ENCODE measurements at places on chromosomes 6 and 20.
A peak's percentile ranks its signal among the peaks of the same experiment; 100 is the strongest.

GRCh38 chr20:41717483-41717882, 99.3 kb upstream of the CHD6 start:
- DNase-seq = no peak

- no peak for DNase-seq
Observed at GRCh38 chr6:56714982-56715456, 72.3 kb upstream of the DST start.

- no peak for DNase-seq
Observed at GRCh38 chr6:122859676-122860075, 70.6 kb downstream of the SMPDL3A start.

GRCh38 chr20:34567892-34568865, 9.7 kb downstream of the MAP1LC3A start:
- DNase-seq = no peak

GRCh38 chr6:35955071-35955470, 34.2 kb upstream of the SRPK1 start:
- no peak for DNase-seq

DNA sequence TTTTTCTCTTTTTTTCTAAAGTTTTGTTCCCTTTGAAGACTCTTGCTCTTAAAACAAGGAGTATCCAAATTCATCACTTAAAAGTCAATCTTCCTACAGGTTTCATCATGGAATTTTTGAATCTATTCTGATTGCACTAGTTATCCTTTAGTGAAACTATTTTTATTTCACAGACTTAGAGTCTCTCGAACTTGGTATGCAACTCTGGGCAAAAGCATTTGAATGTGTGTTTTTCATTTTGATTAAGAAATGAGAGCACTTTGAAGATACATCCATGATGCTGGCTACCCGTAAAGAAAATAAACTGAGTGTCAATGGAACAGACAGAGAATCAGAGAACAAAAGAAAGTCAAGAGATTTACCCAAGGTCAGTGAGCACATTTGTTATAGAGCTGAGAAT, 586.5 kb downstream of the EPM2A start:
- no peak for DNase-seq

- DNase-seq = no peak
Observed at GRCh38 chr6:43914272-43915147, 144.5 kb downstream of the VEGFA start.

GRCh38 chr6:134882426-134883038, 67.4 kb downstream of the ALDH8A1 start:
- DNase-seq = peak; percentile 20

- DNase-seq = no peak
Observed at GRCh38 chr6:70040766-70041165, 174.4 kb downstream of the COL19A1 start.

DNA sequence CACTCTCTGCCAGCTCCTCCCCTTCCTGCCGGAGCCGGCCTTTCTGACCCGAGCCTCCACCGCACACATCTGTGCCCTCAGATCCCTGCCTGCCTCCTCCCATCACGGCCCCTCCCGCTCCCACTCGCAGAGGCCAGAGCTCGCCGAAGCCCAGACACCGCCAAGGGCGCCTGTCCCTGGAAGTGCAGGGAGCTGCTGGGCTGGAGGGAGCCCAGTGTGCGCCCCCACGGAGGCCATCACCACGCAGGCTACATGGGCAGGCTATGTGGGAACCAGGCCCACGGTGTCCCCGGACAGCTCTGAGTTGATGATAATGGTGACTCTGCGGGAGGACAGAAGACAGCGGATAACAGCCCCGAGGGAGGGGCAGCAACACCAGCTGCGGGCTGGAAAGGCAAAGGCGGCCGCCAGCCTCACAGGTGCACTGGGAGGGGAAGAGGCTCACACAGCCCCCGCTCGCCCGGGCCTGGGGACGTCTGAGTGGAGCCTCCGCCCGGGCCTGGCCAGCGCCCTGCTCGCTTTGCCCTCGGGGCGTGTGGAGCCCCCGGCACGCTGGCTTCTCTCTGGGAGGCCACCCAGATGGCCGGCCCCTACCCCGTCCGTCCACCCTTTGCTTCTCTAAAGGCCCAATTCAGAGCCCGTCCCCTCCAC, 154.9 kb downstream of the DLL1 start:
- no peak for DNase-seq

DNA sequence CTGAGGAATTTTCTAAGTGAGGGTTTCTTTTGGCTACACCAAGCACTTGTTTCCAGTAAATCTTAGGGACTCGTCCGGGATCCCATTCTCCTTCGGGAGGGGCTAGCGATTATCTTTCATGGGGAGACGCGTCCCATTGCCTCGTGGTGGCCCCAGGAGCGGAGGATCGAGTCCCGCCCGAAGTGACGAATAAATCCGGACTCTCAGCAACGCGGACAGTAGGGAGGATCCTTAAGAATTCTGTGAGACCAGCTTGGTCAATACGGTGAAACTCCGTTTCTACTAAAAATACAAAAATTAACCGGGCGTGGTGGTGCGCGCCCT, 69.1 kb upstream of the PRSS16 start:
- no peak for DNase-seq

- peak; percentile 45 for DNase-seq
Observed at GRCh38 chr20:38692436-38693411, 31.6 kb upstream of the SLC32A1 start.

DNA sequence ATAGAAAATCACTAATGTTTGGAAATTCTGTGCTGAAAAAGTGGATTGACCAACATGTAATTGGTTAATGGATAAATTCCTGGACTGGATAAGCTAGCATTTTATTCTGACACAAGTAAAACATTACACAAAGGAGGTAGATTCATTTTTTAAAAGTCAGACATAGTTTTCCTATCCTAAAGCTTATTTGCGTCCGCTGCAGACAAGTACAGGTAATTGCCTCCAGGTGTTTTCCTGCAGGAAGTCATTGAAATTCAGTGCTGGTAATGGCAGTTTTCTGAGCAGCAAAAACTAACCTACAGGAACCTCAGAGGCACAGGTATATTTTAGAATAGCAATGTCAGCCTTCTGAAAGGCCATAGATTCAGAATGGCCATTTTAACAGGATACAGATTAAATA, 20.0 kb upstream of the HIVEP1 start:
- DNase-seq = no peak

- DNase-seq = no peak
Observed at GRCh38 chr20:48656661-48657211, 171.1 kb downstream of the PREX1 start.

DNA sequence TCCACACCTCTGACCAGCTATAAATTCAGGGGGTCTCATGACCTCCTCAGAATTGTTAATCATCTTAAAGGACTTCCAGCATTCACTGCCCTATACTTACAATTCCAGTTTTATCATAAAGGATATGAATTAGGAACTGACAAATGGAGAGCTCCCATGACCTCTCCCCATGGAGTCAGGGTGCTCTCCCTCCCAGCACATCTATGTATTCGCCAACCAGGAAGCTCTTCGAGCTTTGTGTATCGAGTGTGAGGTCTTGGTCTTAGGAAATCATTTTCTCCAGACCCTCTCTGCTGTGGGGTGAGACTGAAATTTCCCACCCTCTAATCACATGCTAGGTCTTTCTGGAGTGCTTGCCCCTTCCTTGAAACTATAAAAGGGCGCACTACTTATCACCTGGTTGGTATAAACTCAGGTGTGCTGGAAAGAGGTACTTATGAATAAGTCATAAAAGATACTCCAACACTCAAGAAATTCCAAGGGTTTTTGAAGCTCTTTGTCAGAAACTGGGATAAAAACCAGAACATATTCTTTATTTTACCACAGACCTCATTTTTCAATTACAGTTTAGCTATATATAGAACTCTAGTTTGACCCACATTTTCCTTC, 238.4 kb upstream of the OPRM1 start:
- no peak for DNase-seq

- no peak for DNase-seq
Observed at GRCh38 chr6:129859524-129859923, 1.6 kb downstream of the TMEM244 start.

- DNase-seq = no peak
Observed at GRCh38 chr6:146123616-146124015, 94.8 kb downstream of the GRM1 start.

GRCh38 chr6:150118627-150119026, 24.2 kb upstream of the PPP1R14C start:
- DNase-seq = no peak

GRCh38 chr6:47439348-47439668, 38.3 kb upstream of the CD2AP start:
- DNase-seq = no peak

- no peak for DNase-seq
Observed at GRCh38 chr20:54548849-54549248, 73.5 kb downstream of the DOK5 start.

- no peak for DNase-seq
Observed at GRCh38 chr20:19427913-19428312, 215.5 kb downstream of the SLC24A3 start.

DNA sequence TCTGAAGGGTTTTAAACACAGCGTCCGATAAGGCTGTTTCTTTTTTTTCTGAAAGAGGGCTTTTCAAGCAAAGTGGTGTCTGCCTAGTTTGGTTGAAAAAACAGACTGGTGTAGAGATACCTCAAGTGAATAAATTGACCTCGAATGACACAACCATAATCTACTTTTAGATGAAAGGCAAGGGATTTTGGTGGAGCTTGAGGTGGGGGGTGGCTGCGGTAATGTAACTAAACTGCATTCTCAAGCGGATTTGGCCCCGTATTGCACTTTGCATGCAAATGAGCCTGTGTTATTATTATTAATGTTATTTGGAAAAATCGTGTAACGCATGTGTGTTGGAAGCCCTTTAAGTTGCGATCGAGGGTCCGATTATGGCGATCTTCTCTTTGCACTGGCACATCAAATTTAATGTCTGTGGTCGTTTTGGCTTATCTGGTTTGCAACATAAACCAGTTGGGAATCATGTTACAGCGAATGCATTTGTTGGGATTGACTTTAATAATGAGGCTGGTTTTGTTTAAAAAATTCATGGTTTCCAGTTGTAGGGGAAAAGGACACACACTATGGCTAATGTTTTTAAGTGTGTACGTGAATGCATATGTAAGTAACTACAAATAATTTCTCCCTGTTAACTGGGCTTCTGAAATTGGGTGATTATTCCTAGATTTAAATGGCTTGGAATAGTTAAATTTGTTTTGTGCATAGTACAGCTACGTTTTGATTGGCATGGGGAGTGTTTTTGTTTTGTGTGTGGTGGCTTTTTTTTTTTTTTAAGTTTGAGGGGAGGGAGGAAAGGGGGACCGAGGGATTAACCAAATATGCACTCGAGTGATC, 1.0 kb downstream of the JARID2 start:
- no peak for DNase-seq

DNA sequence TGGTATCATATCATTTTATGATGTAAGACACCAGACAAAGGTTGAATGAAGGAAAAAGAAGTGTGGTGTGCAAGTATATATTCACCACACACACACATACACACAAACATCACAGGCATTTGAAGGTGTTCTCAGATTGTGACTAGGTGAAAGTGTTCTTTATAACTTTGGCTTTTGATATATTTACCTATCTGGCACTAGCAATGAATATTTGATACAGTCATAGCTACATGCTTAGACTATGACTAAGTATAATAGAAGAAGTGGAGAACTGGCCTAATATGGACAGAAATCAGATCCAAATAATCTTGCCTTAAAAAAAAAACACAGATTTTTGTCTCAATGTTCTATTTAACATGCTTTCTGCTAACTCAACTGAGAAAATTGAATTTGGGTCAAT, 809.9 kb downstream of the KIF16B start:
- no peak for DNase-seq

- no peak for DNase-seq
Observed at GRCh38 chr6:15284743-15285142, 38.9 kb downstream of the JARID2 start.

DNA sequence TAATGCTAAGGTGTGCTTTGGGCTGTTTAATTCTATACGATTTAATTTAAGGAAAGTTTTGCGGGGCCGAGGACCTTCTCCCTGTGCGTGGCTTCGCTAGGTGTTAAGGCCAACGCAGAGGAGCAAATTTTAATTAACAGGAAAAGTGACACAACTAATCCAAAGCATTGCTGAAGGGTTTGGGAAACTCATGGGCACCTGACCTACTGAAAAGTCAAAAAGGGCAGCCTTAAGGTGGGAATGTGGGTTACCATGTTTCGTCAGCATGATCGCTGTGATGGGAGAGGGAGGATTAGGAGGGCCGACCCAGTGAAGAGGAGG, 415 bp upstream of the CUL9 start:
- no peak for DNase-seq

- peak; percentile 36 for DNase-seq
Observed at GRCh38 chr6:156778454-156779205, 1.5 kb downstream of the ARID1B start.

DNA sequence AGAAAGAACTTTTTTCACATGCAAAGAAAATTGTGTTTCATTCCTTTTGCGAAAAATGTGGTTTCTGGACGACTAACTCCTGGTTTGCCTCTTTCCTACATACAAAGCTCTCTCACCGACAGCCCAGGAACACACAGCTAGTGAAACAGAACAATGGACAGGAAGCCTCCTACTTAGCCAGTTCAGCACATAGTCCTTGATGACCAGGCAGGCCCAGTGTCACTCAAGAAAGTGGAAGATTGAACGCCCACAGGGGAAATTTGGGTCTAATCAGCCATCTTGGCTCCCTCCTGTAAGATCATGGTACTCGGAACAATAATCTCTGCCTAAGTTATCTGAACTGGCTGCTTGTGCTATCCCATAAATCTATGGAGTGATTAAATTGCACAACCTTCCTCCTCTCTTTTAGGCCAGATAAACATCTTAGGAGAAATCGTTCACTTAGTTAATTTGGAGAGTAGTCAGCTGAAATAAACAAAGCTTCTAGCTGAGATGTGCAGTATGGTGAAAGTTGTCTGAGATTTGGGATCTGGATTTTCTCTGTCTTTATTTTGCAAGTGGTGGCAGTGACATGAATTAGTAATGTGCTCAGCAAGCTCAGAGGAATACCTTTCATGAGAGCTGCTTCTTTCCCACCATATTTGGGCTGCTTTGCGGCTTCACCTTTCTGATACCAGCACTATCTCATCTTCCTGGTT, 147.0 kb downstream of the MTFR2 start:
- DNase-seq = no peak

DNA sequence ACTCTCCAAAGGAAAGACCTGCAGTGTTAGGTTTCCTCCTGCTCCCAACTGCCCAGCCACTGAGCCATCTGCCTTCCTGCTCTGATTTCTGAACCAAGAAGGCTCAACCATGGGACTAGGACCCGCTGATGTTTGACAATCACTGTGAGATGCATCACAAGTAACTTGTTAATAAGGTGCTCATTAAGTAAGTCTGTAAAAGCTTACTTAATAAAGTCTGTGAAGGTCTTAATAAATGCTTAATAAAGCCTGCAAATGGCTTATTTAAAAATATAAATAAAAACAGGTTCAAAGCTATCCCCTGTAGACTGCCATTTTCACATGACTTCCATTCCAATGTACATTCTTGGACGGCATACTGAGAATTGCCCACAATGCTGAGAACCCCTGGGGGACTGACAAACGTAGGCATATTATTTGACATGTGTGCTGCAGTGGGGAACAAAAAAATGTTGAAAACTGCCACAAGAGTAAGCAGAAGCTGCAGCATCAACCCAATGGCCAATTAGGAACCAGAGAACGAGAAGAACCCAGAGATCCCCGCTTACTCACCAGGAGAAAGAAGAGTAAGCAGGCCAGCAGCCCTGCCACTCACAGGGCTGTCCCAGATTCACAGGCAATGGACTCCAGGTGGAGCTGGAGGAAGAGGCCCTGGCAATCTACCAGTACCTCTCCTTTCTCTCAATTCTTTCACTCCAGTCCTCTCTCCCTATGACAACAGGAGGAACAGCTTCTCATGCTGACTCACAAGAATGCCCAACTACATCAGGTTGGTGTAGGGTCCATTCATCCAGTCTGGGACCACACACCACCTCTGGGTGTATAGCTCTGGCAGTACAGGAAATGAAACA, 19.5 kb downstream of the KIF13A start:
- no peak for DNase-seq

GRCh38 chr6:98601716-98602115, 232.7 kb upstream of the POU3F2 start:
- DNase-seq = no peak

Data from activated T-cell treated with anti-CD3 and anti-CD28 coated beads for 1 hour (primary cell).